ENCODE measurements at places on chromosomes 4 and X. TPM values are rescaled to one million over a fixed set of nuclear protein-coding genes. Genes with fewer than 3 reads are reported as not detected.

GRCh38 chrX:150162141-150162540 is 201.0 kb upstream of the MAMLD1 start:
- no peak overlapping the region for H3K4me3 ChIP-seq
- H3K27me3 ChIP-seq, result peaks cover 29% of the 10 kb centered on the region
- H3K27ac ChIP-seq, result no peak overlapping the region
- no peaks in the 10 kb centered on the region for H3K36me3 ChIP-seq
- no peaks in the 10 kb centered on the region for H3K4me1 ChIP-seq

GRCh38 chr4:80585542-80585941 is 250.0 kb downstream of the CFAP299 start:
- no peak for DNase-seq
- no peaks in the 10 kb centered on the region for H3K4me1 ChIP-seq
- no peaks in the 10 kb centered on the region for H3K36me3 ChIP-seq
- H3K4me3 ChIP-seq, result no peak overlapping the region

- H3K27me3 ChIP-seq, result no peaks in the 10 kb centered on the region
- H3K36me3 ChIP-seq, result no peaks in the 10 kb centered on the region
- no peak for DNase-seq
- no peak overlapping the region for H3K4me3 ChIP-seq
- no peaks in the 10 kb centered on the region for H3K4me1 ChIP-seq
Measured at GRCh38 chr4:86554646-86555045, 39.5 kb upstream of the PTPN13 start.

DNA sequence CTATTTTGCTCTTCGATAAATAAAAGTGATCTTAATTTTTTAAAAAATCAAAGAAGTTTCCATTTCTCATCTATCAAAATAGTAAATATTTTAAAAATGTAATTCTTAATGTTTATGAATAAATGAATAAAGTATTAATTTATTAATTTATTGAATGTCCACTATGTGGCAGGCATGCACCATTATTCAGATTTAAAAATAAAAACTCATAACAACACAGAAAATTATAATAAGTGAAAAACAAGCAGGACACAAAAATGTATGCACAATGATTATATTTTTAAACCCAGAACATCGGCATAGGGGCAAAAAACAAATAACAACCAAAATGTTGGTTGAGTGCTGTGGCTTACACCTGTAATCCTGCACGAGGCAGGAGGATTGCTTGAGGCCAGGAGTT is 5.3 kb upstream of the PYURF start:
- no peaks in the 10 kb centered on the region for H3K4me1 ChIP-seq
- DNase-seq, result no peak
- no peak overlapping the region for H3K4me3 ChIP-seq
- H3K36me3 ChIP-seq, result no peaks in the 10 kb centered on the region
- H3K27ac ChIP-seq, result no peak overlapping the region

- H3K4me3 ChIP-seq, result no peak overlapping the region
- H3K4me1 ChIP-seq, result no peaks in the 10 kb centered on the region
- no peaks in the 10 kb centered on the region for H3K27me3 ChIP-seq
- H3K27ac ChIP-seq, result no peak overlapping the region
- H3K36me3 ChIP-seq, result no peaks in the 10 kb centered on the region
- DNase-seq, result no peak
Measured at GRCh38 chr4:173019664-173020063, 148.9 kb upstream of the GALNT7 start.

DGKK gene
- total RNA-seq, result not detected

COL25A1 gene
- total RNA-seq, result 2.8 TPM

Measured in breast epithelium (tissue), 4 donors.